ENCODE measurements at places on chromosomes 4 and X.
A peak's percentile ranks its signal among the peaks of the same experiment; 100 is the strongest.

DNA sequence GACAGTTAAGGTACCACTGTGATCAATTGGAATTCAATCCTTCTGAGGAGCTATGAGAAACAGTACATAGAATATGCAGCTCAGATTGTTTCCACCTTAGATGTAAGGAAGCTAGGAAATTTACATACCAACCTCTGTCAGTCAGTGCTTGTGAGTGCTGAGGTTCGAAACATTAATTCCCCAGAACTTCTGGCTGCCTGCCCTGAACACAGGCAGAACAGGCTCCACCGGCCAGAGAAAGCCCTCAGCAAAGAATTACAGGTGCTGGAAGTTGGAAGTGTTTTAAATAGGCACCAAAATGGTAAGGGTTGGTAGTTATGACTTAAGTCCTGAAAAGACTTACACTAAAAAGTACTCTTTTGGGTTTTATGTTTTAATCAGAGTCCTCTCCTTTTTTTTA is 651.8 kb downstream of the C4orf33 start:
- no peak for DNase-seq

DNA sequence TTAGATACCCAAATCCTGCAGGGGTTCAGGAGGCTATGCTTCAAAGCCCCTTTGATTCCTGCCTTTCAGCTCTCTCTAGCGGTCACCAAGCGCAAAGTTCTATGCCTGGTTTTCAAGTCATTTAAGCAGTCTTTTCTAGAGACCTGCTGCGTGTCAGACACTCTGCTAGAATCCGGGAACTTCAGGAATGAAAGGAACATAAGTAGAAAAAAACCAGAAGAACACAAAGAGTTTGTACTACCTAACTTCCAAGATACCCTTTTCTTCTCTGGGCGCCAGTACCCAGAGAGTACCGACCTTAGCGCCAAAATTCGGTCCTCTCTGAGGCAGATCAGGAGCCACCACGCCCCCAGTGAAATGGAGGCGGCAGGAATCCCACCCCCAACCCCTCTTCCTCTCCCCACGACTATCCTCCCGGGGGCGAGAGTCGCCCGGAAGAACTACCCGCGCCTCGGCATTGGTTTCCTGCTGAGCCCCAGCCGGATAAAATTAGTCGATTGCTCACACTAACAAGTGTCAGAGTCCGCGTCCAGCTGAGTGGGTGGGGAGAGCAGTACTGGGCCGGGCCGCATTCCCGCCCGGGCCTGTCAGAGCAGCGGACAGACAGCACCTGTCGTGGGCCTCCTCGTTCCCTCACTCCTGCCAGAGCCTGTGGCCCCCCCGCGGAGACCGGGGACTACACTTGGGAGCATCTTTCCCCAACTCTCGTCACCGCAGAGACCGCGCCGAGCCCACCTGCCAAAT is 78.8 kb downstream of the RLIM start:
- DNase-seq: peak; percentile 8

DNA sequence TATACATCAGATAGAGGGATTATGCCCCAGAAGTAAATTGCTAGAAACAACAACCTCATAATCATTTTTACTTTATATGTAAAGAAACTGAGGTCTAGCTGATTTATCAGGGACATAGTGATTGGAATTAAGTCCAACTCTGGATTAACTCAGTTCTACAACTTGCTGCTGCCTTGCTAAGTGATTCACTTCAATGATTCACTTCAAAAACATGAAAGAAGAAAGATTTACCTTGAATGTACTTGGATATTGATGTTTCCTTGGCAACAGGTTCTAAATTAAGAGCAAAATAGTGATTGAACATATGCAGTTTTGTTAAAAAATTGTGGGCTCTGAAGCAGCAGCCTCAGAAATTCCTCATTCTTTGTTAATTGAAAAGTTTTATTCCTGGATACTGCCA is 99.8 kb upstream of the H2AZ1 start:
- DNase-seq: no peak

DNA sequence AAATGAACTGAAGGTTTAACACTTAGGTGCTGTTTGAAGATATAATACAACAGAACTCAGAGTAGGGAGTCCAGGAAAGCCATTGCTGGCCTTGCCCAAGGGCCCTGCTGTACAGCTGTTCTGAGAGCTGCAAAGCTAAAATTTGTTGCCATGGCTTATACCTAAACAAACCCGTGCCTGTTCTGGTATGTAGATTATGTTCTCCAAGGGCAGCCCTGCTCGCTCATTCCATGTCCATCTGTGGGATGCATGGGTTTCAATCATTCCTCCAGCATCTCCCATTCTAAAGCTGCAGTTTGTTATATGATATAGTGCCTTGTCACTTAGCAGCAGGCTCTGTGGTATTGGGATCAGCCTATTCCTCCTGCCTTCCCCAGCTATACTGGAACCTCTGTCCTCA is 80.8 kb upstream of the BMPR1B start:
- no peak for DNase-seq

GRCh38 chr4:184475096-184475461 is 729 bp upstream of the IRF2 start:
- DNase-seq: no peak

GRCh38 chr4:177393236-177393635 is 49.0 kb downstream of the AGA start:
- no peak for DNase-seq

GRCh38 chr4:3239998-3240920 is 8.7 kb upstream of the MSANTD1 start:
- no peak for DNase-seq

DNA sequence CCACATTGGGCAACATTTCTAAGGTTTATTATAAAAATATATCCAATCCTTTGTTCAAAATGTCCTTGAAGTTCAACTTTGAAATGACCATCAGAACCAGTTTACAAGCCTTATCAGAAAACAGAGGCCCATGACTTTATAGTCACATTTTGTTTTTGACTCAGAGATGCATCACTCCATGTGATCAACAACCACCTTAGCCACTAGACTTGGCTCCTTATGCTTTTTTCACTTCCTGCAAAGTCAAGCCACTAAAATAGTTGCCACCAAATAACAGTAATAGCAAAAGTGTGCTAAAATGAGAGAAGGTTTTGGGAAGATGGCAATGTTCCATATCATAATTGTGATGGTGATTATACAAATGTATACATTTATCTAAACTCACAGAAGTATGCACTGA is 181.7 kb downstream of the MAML3 start:
- no peak for DNase-seq

Measured in brain pericyte (primary cell).